ENCODE measurements at places on chromosomes 1 and 21.

GRCh38 chr1:171292799-171293198, 21.2 kb upstream of the FMO4 start:
- no peak for DNase-seq

DNA sequence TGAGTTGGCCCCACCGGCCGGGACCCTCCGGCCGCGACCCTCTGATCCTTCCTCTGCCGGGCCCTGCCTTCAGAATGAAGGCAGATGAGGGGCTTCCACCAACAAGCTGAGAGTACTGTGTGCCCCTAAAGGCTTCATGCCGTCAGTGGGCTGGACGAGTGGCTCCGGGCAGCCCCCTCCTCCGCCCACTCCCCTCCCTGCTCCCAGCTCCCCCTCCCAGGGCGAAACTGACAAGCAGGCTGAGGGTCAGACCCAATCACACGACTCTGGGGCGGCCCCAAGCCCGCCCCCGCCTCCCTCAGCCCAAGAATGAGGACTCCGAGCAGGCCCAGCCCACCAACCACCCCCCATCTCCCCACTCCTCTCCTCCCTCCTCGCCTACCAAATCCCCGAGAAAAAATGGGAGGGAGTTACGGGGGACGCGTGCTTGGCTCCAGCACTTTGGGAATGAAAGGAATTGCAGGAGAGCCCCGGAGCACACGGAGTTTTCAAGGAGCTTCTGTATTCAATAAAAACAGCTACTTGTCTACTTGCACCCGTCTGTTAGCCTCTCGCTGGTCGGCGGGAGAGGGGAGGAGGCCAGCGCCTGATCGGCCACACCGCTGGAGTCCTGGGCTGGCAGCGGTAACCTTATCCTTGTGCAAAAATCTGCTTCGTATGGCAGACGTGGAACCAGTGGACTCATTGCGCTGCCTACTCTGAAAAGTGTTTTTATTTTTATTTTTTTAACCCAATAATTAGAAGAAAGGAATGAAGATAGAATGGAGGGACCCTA, at the start of gene COL11A1:
Gene COL11A1, minus strand, starts transcription at position 147 of the 775 bp plus-strand sequence. CDS start 344 bp downstream, outside the sequence.
- no peak for DNase-seq

DNA sequence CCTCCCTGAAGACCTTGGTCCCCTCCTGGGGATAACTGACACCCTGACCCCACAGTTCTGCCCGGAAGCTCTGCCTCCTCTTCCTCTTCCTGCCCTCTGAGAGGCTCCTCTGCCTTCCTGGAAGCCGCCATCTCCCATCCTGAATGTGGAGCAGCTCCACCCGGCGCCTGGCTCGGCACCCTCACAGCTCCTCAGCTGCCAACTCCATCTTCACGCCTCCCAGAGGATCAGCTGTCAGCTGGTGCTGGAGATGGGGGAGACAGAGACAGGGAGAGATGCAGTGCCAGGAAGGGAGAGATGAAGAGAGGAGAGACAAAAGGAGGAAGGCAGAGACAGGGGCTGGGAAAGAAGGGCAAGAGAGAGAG, 210.4 kb upstream of the CSF3R start:
- DNase-seq = no peak

- peak; percentile 56 for DNase-seq
Observed at GRCh38 chr21:45831991-45832740, 149.4 kb upstream of the COL6A1 start.

DNA sequence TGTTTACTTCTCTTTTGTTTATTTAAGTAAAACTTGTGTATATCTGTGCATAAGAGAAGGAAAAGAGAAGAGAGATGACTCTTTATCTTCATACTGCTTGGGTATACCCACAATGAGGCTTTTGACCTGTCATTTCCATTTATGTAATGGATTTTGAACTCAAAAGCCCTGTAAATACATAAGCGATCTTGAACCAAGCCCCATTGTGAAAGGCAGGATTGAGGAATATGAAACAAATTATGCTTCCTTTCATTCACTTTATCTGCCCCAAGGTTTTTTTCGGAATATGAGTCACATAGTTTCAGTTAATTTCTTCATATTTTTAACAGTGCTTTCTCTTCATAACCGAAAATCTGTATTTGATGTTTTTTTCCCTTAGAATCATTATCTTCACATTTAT, 21.4 kb downstream of the CNST start:
- DNase-seq = no peak

GRCh38 chr1:41773144-41773591, 145.6 kb downstream of the HIVEP3 start:
- no peak for DNase-seq

DNA sequence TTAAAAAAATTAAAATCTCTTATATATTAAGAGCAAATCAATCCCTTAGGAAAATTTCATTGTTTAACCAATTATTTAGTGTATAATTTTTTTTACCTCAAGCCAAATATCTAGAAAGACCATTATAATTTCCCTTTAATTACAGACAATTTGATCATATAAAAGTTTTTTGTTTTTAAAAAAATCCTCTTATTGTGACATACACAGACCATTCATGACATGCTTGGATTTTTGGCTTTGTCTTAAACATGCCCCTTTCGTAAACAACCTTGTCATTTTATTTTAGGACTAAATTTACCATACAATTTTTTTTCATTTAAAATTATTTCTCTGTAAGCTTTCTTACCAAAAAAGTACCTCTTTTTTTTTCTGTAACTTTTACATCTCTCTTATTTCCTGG, 14.2 kb upstream of the CYP4B1 start:
- no peak for DNase-seq

- DNase-seq = no peak
Observed at GRCh38 chr1:53681977-53682685, 56.8 kb downstream of the GLIS1 start.

DNA sequence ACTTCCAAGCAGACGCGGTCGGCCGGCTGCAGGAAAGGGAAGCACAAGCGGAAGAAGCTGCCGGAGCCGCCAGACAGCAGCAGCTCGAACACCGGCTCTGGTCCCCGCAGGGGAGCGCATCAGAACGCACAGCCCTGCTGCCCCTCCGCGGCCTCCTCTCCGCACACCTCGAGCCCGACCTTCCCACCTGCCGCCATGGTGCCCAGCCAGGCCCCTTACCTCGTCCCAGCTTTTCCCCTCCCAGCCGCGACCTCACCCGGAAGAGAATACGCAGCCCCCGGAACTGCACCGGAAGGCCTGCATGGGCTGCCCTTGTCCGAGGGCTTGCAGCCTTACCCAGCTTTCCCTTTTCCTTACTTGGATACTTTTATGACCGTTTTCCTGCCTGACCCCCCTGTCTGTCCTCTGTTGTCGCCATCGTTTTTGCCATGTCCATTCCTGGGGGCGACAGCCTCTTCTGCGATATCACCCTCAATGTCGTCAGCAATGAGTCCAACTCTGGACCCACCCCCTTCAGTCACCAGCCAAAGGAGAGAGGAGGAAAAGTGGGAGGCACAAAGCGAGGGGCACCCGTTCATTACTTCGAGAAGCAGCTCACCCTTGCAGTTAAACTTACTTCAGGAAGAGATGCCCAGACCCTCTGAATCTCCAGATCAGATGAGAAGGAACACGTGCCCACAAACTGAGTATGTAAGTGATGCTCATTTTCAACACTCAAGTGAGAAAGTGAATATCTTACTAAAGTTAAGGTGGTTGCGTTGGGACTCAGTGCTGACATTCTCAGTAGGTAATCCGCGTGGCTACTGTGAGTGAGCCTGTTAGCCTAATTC, 25.5 kb downstream of the UTS2 start:
- DNase-seq = no peak

DNA sequence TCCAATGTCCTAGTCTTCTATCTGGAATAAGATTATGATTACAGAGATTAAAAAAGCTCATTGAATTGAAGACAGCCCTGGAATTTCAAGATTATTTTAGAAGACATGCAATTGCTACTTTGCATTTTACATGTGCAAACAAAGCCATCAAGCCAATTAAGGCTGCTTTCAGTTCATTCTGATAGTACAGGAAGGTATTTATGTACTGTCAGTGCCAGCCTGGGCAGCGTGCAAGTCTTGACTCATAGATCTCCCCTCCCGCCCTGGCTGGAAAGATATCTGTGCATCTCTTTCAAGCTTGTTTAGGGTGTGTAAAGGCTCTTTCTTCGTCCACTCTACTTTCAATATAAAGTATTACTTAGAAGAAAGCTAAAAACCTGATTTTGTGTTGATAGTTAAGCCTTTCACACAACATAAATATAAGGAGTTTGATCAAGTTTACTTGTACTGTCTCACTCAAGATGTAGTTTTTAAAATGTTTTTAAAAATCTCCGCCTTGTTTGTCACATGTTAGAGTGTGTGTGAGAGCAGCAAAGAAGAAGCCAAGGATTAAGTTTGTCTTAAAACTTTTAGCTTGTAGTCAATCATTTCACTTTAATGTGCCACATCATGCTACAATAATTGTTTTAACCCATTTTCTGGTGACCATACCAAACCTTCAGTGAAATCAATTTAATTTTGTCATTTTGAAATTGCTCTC, 13.6 kb upstream of the LYPLAL1 start:
- no peak for DNase-seq

DNA sequence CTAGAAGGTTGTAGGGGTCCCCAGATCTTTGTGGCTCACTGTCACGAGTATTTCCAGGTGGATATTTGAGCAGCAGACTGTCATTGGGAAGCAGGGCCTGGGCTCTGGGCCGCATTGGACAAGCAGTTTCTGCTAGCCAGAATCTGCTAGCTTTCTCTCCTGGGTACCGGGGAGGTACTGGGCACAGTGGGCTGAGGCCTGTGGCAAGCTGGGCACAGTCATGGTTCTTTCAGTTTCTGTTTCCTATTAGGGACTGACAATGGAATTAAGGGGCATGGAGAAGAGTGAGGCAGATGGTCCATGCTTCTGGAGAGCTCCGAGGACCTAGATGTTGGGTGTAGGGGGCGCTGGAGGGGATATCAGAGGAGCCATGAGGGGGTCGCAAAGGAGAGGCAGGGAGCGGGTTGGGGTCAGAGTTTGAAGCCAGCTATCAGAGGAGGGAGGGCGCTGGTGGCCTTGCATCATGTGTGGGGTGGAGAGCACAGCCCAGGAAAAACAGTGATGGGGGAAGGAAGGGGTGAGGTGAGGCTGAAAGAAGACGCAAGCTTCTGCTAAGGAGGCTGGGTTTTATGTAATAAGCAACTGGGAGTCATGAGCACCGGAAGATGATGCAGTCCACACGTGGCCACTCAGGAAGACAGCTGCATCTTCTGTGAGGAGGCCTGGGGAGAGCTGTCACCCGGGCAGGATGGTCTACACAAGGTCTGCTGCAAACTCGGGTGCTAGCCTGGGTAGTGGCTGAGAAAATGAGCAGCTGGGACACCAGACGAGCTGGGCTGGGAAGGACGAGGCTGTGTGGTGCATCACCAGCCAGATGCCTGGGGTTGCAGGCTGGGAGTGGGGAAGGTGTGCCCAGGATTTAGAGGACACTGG, 72.7 kb downstream of the IER5 start:
- no peak for DNase-seq

GRCh38 chr1:93288558-93288957, 57.1 kb upstream of the DR1 start:
- DNase-seq = no peak

DNA sequence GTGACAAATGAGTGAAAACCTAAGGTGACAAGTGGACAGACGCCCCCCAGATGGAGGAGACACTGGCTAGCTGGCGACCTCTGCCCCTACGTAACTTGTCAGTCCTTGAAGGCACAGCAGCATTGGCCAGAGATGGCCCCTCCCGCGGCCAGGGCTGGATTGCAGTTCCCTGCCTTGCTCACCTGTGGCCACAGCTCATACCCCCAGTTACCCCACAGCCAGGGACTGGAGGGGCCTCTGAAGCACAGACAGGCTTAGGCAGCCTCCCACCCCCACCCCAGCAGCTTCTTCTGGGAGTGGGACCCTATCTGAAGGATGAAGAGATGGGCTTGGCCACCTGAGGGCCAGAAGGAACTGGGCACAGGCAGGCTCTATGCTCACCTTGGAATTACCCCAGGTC, 3.7 kb downstream of the HES3 start:
- no peak for DNase-seq

GRCh38 chr1:116006486-116006964, 30.2 kb downstream of the SLC22A15 start:
- no peak for DNase-seq

GRCh38 chr1:80218112-80218511, 1211.6 kb upstream of the ADGRL4 start:
- DNase-seq = no peak

GRCh38 chr1:159598196-159598595, 10.6 kb downstream of the APCS start:
- DNase-seq = no peak

DNA sequence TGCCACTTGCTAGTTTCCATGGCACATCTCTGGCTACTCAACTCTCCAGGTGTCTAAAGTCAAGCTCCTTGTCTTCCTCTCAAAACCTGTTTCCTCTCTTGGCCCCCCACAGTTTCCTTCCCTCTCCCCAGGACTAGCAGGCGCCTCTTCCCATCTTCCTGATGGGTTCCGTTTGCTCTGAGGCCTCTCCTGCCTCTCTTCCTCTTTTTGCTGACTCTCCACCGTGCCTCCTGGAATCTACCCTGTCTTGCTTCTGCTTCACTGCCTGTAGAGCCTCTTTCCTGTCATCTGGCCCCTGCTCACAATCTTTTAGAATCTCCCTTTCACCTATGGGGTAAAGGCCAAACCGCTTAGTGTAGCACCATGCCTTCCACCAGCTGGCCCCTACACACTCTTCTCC, 21.8 kb upstream of the LHX4 start:
- DNase-seq = no peak

- no peak for DNase-seq
Observed at GRCh38 chr21:42638266-42638863, 15.1 kb upstream of the PDE9A start.

DNA sequence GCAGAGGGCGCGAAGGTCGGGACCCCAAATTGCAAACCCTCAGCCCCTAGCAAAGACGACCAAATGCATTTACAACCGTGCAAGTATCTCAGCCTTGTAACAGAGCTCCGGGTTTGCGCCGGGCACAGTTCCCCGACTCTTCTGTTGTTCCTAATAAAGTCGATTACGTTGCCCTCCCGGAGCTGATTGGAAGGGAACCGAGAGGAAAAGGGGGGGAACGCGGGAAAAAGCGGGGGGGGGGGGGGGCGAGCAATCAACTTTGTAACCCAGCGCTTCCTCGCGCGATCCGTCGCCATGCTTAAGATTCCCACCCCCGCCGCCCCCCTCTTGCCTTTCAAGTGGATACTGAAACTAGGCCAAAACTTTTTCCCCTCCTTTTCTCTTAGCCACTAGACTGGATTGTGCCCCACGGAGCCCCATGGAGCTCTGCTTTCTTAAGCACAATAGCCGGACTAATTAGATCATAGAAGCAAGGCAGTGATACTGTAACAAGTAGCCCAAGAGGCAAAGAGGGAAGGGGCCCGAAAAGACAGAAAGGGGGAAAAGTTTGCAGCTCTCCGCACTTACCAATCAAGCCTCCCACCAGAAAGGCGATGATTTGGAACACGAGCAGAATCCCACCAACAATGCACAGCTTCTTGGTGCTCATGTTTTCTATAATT, 565 bp downstream of the WLS start:
- peak; percentile 16 for DNase-seq

DNA sequence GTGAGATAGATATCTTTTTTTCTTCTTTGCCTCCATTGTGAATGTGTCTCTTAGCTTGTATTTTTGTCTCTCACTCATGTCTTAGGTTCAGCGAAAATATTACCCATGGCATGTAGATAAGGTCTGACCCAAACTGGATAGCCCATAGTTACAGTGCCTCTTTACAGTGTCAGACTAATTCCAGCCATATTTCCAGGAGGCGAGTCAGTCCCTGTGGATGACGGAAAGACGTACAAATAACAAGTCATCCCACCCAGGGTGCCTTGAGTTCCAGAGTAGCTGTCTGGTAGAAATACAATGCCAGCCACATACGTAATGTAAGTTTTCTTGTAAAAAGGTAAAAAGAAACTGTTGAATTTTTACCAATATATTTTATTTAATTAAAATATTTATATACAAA, 157.3 kb downstream of the ZNF281 start:
- no peak for DNase-seq

Data from brain pericyte (primary cell).